ENCODE measurements at places on chromosomes 13 and 19.

DNA sequence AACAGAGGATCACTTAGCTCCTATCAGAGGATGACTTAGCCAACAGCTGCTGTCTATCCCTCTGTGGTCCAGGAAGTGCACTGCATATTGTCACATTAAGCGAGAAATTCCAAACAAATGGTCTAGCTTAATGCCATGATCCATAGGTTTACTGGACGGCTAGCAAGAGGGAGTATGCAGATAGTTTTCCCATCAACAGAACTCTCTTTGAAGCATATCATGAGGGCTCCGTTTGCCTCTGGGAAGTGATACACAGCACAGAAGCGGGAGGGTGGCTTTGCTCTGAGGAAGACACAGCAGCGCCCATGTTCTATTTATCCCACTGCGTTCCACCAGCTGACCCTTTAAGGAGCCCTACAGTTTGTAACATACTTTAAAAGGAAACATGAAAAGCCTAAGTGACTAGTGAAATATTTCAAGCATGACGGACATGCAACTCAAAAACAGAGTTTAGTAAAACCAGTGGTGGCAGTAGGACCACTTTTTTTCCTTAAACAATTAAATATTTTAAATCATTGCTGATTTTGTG lies 52.7 kb downstream of the COL4A1 start:
- no peak for DNase-seq

- no peak for DNase-seq
These were observed 25.7 kb upstream of the C13orf46 start for GRCh38 chr13:113999618-113999910.

- peak; percentile 62 for DNase-seq
These were observed 9.8 kb downstream of the TSHZ3 start for GRCh38 chr19:31339411-31339810.

DNA sequence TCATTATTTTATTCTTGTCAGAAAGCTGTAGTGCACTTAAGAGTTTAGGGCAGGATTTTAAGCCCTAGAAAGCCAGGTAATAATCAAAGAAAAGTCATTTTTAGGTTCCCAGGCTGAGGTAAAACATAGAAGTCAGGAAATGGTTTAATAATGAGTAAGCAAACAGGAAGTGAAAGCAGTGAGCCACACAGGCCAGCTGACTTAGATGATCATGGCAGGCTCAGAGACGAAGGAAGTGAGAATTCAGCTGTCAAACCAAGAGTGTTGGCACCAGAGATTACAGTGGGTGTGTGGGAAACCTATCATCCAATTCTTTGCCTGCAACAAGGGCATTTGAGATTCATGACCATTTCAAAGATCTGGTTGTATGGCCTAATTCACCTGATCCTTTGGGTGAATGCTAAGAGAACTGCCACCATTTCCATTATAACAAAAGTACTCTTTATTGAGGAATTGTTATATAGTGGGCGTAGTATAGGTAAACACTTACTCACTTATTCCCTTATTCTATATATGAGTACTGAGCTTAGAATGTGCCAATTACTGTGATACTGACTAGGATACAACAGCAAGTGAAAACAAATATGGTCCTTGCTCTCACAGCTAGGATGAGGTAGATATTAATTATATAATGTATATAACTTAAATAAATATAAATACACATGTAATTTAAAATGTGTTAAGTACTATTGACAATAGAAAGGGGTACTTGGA lies 103.7 kb upstream of the EDNRB start:
- no peak for DNase-seq

- DNase-seq, result no peak
These were observed 105.4 kb upstream of the MBNL2 start for GRCh38 chr13:97116754-97117153.

- DNase-seq, result no peak
These were observed 495.5 kb downstream of the FOXO1 start for GRCh38 chr13:40170982-40171381.

GRCh38 chr13:91058919-91059318 lies 288.6 kb upstream of the MIR17HG start:
- DNase-seq, result no peak

GRCh38 chr19:43416951-43417623 lies 2.4 kb downstream of the TEX101 start:
- DNase-seq, result no peak

DNA sequence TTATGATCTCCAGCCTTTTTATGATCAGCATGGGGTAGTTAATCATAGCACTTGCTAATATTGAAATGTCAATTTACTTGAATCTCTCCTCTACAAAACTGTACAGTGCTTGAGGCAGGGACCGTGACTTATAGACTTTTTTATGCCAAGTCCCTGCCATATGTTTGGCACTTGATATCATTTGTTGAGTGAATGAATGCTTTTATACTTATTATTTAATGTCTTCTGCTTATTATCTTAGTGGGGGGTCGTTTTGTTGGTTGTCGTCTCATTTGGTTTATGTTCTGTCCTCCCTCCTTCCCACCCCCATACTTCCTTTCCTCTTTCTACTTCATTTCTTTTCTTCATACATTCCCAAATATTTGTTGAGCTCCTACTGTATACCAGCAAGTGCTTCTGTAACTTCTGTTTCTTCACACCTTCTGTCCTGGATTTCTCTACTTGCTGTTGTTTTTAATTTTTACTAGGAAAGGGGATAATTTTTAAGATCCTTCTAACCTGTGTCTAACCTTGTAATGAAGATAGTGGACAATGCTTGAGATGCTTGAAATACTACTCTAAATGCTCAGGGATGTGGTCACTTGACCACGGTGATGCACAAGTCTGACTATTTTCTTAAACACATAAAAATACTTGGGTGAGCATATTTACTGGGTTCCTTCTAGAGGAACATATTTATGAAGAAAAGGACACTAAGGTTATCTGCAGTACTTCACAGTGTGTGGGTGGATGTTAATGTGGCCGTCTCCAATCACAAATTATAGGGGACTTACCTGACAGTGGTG lies 223.8 kb downstream of the TDRD3 start:
- no peak for DNase-seq

- peak; percentile 57 for DNase-seq
These were observed 14.4 kb downstream of the CCDC124 start for GRCh38 chr19:17946965-17947784.

DNA sequence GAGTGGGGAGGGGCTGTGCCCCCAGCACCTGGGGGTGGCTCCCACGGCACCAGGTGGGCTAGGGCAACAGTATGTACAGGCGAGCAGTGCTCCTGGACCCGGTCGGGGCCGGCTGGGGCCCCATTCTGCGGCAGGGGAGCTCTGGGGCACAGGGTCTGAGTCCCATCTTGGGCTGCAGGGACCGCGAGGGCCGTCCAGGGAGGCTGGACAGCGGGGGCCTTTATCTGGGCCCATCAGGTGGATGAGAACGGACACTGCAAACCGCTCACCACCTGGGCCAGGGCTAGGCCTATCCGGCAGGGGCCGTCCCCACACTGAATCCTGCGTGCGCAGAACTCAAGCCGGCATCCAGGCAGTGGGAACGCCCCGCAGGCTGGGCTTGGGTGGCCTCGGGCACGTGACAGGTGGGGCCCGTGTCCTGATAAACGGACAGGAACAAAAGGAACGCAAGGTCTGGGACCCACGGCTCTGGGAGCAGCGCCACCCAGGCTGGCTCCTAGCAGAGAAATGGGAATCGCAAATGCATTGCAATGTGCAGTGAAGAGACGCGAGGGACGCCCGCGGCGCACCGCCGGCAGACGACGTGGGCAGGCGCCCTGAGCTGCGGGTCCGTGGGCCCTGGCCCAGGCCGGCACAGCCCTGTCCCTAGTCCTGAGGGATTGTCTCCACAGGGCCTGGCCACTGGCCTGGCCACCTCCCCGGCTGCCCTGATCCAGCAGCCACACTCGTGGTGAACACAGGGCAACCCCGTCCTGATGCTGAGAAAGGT lies 29.7 kb downstream of the BTBD2 start:
- no peak for DNase-seq

DNA sequence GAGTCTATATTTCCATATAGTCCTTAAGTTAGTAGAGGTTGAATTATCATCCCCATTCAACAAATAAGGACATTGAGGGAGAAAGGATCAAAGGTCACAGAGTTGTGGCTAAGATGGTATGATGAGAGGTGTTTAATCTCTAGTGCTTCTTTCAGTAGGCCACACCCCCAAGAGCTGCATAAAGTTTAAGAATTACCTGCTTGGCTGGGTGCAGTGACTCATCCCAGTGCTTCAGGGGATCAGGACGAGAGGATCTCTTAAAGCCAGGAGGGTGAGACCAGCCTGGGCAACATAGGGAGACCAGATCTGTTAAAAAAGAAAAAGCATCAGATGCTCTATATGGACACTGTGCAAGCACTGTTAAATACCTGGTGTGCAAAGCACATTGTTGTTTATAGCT lies 560.0 kb upstream of the KLHL1 start:
- DNase-seq, result no peak

DNA sequence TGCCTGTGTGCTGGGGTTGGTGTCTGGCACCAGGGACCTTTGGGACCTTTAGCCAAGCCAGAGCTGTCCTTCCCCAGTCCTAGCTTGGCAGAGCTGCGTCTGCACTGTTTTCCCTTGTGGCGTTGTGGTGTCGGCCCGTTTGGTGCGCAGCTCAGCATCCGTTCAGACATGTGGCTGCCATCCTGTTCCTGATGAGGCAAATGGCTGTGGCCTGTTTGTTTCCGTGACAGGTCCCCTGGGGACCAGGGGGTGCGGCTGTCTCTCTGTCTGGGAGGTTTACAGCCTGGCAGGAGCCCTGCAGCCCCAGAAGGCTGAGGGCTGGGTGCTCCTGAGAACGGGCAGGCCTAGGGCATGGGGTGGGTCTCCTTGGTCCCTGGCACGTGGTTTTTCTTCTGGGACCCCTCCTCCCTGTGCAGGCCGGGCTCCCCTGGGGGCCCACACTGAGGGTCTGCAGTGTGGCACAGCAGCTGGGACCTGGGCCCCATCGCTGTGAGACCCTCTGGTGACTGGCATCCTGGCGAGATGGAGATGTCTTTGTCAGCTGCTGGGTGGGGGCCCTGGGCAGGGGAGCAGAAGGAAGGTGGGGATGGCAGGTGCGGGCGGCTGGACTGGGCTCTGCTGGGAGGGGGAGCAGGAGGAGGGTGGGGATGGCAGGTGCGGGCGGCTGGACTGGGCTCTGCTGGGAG lies 4.0 kb downstream of the SPPL2B start:
- DNase-seq, result peak; percentile 47

DNA sequence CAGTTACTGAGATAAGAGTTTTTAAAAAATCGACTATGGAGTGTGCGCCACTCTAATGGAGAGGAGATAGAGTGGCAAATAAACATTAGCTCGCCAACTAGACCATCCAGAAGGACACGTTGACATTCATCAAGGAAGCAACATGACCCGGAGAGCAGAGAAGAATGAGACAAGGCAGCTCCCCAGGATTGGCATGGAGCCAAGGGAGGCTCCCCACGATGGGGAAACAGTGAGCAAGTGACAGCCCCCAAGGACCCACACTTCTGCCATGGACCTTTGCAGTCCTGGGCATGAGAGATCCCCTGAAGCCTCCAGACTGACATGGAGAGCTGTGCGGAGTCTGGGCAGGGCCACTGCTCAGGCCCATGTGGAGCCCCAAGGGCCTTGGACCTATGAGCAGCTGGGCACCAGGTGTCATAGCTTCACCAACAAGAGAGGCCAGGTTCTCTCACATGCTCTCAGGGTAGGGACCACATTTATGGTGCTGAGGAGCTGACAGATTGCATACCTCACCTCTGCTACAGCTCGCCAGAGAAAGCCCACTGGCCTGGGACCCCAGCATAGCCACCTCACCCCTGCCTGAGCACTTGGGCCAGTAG lies 6.7 kb downstream of the SIGLEC6 start:
- no peak for DNase-seq

DNA sequence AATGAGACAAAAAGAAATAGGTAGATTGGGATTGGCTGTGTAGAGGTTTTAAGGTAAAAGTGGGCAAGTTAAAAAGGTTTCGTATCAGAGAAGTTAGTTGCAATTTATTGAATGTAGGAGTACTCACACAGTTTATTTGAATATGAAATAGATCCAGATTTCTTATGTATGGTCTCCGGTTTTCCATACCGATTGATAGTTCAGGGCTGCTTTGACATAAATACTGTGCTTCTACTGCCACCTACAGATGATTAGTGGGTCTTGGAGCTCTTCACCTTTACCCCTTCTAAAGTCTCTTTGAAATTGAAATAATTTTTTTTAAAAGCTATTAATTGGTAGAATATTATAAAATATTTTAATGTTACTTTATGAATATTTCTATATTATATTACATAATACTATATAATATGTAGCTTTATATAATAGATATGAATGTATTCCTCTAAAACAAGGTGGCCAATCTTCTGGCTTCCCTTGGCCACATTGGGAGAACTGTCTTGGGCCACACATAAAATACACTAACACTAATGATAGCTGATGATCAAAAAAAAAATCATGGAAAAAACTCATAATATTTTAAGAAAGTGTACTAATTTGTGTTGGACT lies 7.7 kb upstream of the GPR18 start:
- peak; percentile 25 for DNase-seq

- no peak for DNase-seq
These were observed 5.9 kb downstream of the B3GNT8 start for GRCh38 chr19:41421314-41421713.

GRCh38 chr13:110698689-110699088 lies 7.2 kb downstream of the CARS2 start:
- DNase-seq, result no peak

GRCh38 chr19:2758601-2759313 lies 18.9 kb upstream of the SLC39A3 start:
- no peak for DNase-seq

DNA sequence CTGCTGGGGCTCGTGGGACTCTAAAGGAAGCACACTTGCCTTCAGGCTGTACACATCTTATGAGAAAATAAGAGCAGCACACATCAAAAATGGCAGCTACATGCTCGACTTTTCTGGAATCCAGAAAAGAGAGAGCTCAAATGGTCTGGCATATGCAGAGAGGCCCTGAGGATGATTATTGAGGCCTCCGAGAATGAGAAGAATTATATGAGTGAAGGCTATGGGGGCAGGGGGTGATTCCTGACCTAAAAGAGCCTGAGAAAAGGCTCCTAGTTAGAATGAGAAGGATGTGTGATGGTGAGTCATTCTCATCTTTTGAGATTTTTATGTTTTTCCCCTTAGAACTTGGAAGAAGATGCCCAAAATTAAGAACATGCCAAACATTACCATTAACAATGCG lies 97.1 kb downstream of the HSPH1 start:
- DNase-seq, result no peak

DNA sequence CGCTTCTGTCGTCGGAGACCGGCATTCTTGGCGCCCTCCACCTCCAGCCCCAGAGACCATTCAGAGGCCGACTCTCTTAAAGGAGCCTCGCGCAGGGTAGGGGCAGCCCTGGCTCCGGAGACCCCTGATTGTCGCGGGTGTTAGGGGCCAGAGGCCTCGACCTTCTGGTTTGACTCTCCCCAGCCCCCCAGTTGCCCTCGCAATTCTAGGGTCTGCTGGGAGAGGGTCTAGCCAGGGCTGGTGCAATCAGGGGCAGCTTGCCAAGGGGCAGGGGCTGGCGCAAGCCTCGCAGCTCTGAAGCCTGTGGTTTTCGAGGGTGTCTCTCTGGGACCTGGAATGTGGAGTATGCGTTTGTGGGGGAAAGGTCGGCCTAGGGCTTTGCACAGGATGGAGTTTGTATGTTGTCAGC lies 1.6 kb upstream of the SLC7A10 start:
- DNase-seq, result no peak

Data from SK-N-DZ (cell line).